ENCODE measurements at places on chromosomes 7 and 10. TPM values are rescaled to one million over a fixed set of nuclear protein-coding genes. Genes with fewer than 3 reads are reported as not detected.

STK31 gene
- 0.49 TPM for total RNA-seq

CHST12 gene
- total RNA-seq: 16.3 TPM

NPC1L1 gene
- total RNA-seq: 0.03 TPM

FAM25G gene
- total RNA-seq: not detected

PRKG1 gene
- 0.01 TPM for total RNA-seq

CDHR3 gene
- 5.4 TPM for total RNA-seq

MCM10 gene
- total RNA-seq: 22.1 TPM

VSTM2A gene
- not detected for total RNA-seq

CARD11 gene
- 1.8 TPM for total RNA-seq
